Calu3 (cell line): ENCODE measurements at places on chromosomes 1 and 21. TPM values are rescaled to one million over a fixed set of nuclear protein-coding genes. Genes with fewer than 3 reads are reported as not detected.

GRCh38 chr21:14241297-14241696 is 25.3 kb downstream of the RBM11 start:
- no peak overlapping the region for H3K27ac ChIP-seq
- H3K27me3 ChIP-seq: no peaks in the 10 kb centered on the region
- no peaks in the 10 kb centered on the region for H3K4me1 ChIP-seq
- H3K4me3 ChIP-seq: no peak overlapping the region
- H3K36me3 ChIP-seq: no peaks in the 10 kb centered on the region

- H3K36me3 ChIP-seq: no peaks in the 10 kb centered on the region
- DNase-seq: peak; percentile 24
- no peaks in the 10 kb centered on the region for H3K4me1 ChIP-seq
- no peaks in the 10 kb centered on the region for H3K27me3 ChIP-seq
These were observed 152.8 kb downstream of the PPP1R12B start for GRCh38 chr1:202501281-202501680.

- H3K27me3 ChIP-seq: no peaks in the 10 kb centered on the region
- no peak overlapping the region for H3K27ac ChIP-seq
- H3K4me1 ChIP-seq: no peaks in the 10 kb centered on the region
- DNase-seq: no peak
These were observed 170.7 kb downstream of the DHRS3 start for GRCh38 chr1:12447307-12447706.

- peaks cover 24% of the 10 kb centered on the region for H3K4me1 ChIP-seq
- peak overlapping the region; percentile 78 for H3K4me3 ChIP-seq
- peak overlapping the region; percentile 96 for H3K27ac ChIP-seq
- DNase-seq: peak; percentile 82
- H3K27me3 ChIP-seq: no peaks in the 10 kb centered on the region
These were observed 8.3 kb downstream of the CDKN2C start for GRCh38 chr1:50978144-50978851.

GRCh38 chr21:40060083-40060677 is 192.9 kb downstream of the PCP4 start:
- no peaks in the 10 kb centered on the region for H3K36me3 ChIP-seq
- H3K4me3 ChIP-seq: no peak overlapping the region
- H3K4me1 ChIP-seq: no peaks in the 10 kb centered on the region
- no peak for DNase-seq
- no peaks in the 10 kb centered on the region for H3K27me3 ChIP-seq

GRCh38 chr1:63523738-63524137 is 413 bp downstream of the EFCAB7 start:
- H3K36me3 ChIP-seq: peaks cover 22% of the 10 kb centered on the region
- DNase-seq: no peak
- H3K4me3 ChIP-seq: peak overlapping the region; percentile 94
- peaks cover 16% of the 10 kb centered on the region for H3K4me1 ChIP-seq
- peak overlapping the region; percentile 91 for H3K27ac ChIP-seq

DNA sequence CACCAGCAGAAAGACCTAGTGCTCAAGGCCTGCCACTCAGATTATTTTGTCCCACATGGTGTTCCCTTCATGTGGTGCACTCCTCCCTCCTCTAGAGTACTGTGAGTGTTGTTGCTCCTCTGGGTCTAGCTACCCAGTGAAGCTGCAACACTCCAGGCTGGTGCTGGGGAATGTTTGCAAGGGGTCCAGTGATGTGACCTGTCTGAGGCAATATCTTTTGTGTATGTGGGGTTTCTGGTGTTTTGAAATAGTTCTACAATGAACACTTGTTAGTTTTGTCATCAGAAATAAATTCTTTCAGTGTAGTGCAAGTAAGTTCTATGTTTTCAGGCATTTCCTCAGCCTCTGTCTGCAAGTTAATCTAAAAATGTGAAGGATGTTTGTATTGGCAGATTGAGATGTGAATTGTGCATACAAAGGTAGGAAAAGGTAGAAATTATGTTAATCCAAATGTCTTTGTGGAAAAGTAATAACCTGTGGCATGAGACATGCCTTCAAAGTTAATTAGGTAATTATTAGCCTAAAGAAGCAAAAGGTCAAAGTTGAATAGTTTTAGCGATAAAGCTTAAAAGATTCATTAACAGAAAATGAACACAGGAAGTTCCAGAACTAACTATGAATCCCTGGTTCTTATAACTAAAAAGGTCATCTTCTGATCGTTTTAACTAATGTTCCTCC is 616.8 kb downstream of the LTN1 start:
- H3K36me3 ChIP-seq: no peaks in the 10 kb centered on the region
- peaks cover 29% of the 10 kb centered on the region for H3K4me1 ChIP-seq
- H3K4me3 ChIP-seq: no peak overlapping the region
- no peaks in the 10 kb centered on the region for H3K27me3 ChIP-seq

DNA sequence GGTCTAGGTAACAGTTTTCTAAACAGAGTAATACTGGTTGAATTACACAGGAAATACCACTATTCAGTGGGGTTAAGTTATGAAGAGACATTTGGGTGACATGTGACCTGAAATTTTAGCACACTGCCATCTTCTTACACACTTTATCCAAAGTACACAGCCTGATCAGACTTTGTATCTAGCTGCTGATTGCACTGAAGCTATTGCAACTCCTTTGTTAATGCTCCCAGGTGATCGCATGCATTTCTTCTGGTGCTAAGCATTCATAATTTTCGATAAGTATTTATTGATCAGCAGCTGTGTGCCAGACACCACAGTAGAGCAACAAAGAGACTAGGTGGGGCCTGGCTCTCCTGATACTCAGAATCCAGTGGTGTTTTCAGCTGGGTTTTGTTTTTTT is 52.4 kb downstream of the AK4 start:
- H3K4me3 ChIP-seq: no peak overlapping the region
- no peak overlapping the region for H3K27ac ChIP-seq
- DNase-seq: no peak
- H3K36me3 ChIP-seq: no peaks in the 10 kb centered on the region

GRCh38 chr1:103516693-103517092 is 8.8 kb upstream of the RNPC3 start:
- no peak overlapping the region for H3K4me3 ChIP-seq
- no peak for DNase-seq
- H3K27ac ChIP-seq: no peak overlapping the region
- no peaks in the 10 kb centered on the region for H3K36me3 ChIP-seq
- H3K4me1 ChIP-seq: no peaks in the 10 kb centered on the region
- H3K27me3 ChIP-seq: no peaks in the 10 kb centered on the region

GRCh38 chr21:42148584-42148983 is 70.4 kb upstream of the ABCG1 start:
- DNase-seq: no peak
- H3K27ac ChIP-seq: no peak overlapping the region
- no peaks in the 10 kb centered on the region for H3K4me1 ChIP-seq

GRCh38 chr1:152347116-152347728 is 12.6 kb downstream of the FLG2 start:
- peak; percentile 75 for DNase-seq
- no peak overlapping the region for H3K4me3 ChIP-seq
- no peaks in the 10 kb centered on the region for H3K4me1 ChIP-seq

GRCh38 chr21:27536319-27536718 is 569.4 kb upstream of the ADAMTS5 start:
- no peak overlapping the region for H3K4me3 ChIP-seq
- DNase-seq: no peak
- H3K4me1 ChIP-seq: peaks cover 32% of the 10 kb centered on the region
- H3K27ac ChIP-seq: peak overlapping the region; percentile 33
- peaks cover 4% of the 10 kb centered on the region for H3K36me3 ChIP-seq

- peaks cover 53% of the 10 kb centered on the region for H3K36me3 ChIP-seq
- peaks cover 18% of the 10 kb centered on the region for H3K4me1 ChIP-seq
- peak overlapping the region; percentile 73 for H3K4me3 ChIP-seq
- no peaks in the 10 kb centered on the region for H3K27me3 ChIP-seq
These were observed 2.0 kb downstream of the AGRN start for GRCh38 chr1:1021920-1022259.

DNA sequence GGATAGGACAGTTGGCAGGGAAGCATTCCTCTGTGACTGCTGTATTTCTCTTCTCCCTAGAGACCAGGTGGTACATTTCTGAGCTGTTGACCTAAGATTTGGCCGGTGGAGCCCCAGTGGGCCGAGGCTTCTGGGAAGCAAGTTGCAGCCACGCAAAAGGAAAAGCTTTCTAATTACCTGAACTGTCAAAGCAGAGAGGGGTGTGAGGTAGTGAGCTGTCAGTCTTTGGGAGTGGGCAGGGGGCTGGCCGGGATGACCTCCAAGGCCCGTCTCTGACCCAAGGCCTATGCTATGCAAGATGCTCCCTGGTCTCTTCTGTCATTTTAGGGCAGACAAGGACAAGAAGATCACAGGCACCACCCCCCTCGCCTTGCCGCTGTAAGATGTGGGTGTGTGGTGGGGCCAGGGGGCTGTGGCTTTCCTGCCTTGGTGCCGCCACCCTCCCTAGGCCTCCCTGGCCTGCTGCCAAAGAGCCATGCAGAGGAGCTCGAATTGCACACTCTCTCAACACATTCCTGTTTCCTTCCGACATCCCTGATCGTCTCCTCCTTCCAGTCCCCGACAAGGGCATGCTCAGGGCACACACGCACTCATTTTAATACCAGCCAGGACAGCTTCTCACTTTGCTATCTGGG is 7.7 kb downstream of the PADI1 start:
- no peak overlapping the region for H3K4me3 ChIP-seq
- DNase-seq: peak; percentile 72
- no peaks in the 10 kb centered on the region for H3K27me3 ChIP-seq
- peak overlapping the region; percentile 74 for H3K27ac ChIP-seq
- H3K36me3 ChIP-seq: peaks cover 18% of the 10 kb centered on the region
- peaks cover 59% of the 10 kb centered on the region for H3K4me1 ChIP-seq

DNA sequence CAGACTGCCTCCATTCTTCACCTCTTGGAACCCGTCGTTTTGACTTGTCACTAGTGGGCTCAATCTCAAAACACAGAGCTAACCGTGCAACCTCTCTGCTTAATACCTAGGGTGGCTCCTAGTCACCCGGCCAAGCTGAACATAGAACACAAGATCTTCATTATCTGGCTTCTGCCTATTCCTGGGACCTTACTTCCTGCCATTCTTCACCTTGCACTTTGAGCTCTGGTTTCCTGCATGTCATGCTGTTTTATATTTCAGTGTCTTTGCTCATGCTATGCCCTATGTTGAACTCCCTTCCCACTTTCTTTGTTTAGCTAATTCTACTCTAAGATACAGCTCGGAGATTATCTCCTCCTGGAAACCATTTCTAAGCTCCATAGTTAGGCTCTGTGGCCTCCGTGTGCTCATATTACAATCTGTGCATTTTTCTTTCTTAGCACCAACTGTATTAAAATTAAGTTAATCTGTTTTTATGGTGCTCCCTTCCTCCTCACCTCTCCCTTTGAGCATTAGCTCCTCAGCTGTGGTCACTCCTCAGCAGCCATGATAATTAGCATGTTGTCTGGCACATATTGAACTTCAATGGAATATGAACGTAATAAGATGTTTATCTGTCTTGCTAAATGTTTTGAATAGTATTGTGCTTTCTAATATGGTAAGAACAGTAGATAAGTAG is 13.1 kb downstream of the GPSM2 start:
- no peak overlapping the region for H3K4me3 ChIP-seq
- no peak overlapping the region for H3K27ac ChIP-seq
- no peaks in the 10 kb centered on the region for H3K36me3 ChIP-seq
- no peaks in the 10 kb centered on the region for H3K27me3 ChIP-seq

- no peak overlapping the region for H3K4me3 ChIP-seq
- no peak overlapping the region for H3K27ac ChIP-seq
- H3K36me3 ChIP-seq: no peaks in the 10 kb centered on the region
These were observed 419.3 kb downstream of the KCTD3 start for GRCh38 chr1:215986401-215986800.

- H3K36me3 ChIP-seq: no peaks in the 10 kb centered on the region
- no peak for DNase-seq
- no peaks in the 10 kb centered on the region for H3K4me1 ChIP-seq
- no peak overlapping the region for H3K4me3 ChIP-seq
- peaks cover 76% of the 10 kb centered on the region for H3K27me3 ChIP-seq
- H3K27ac ChIP-seq: no peak overlapping the region
These were observed 95.0 kb upstream of the COL6A1 start for GRCh38 chr21:45886610-45887026.

DNA sequence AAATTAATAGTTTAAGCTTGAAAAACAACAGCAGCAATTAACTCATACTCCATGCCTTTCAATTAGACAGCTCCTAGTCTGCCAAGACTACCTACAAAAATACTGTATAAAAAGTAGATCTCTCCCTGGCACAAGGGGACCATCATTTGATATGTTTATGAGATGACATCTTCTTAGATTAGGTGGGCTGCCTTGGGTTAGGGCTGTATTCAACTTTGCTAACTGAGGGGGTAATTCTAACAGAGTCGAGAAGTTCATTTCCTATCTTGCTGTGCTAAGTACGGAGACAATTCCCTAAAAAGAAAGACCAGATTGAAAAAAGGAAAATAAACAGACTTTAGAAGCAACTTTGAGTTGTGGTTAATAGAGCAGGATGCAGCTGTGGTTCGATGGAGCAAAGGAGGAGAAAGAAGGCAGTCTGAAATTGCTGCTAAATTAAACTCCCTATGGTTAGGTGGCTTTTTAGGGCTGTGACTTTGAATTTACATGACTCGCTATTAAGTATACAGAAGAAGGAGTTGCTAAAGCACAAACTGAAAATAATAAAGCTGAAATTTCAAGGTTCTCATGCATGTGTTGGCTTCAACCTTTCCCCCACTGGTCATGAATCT is 75.4 kb downstream of the CDC7 start:
- H3K4me3 ChIP-seq: no peak overlapping the region
- no peaks in the 10 kb centered on the region for H3K27me3 ChIP-seq
- H3K27ac ChIP-seq: no peak overlapping the region
- DNase-seq: no peak
- H3K4me1 ChIP-seq: no peaks in the 10 kb centered on the region

DNA sequence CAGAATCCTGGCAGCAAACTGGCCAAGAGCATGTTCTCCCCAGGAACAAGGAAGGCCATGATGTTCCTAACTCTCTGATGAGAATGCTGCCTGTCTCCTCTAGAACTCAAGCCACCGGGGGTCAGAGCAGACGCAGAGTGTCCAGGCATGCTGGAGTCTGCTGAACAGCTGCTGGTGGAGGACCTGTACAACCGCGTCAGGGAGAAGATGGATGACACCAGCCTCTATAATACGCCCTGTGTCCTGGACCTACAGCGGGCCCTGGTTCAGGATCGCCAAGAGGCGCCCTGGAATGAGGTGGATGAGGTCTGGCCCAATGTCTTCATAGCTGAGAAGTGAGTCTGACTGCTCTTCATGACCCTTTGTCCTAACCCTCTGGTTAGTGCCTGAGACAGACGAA is 23.4 kb downstream of the STYXL2 start:
- H3K4me3 ChIP-seq: no peak overlapping the region
- H3K36me3 ChIP-seq: peaks cover 6% of the 10 kb centered on the region
- H3K4me1 ChIP-seq: peaks cover 24% of the 10 kb centered on the region
- H3K27me3 ChIP-seq: peaks cover 12% of the 10 kb centered on the region

The TFF2 gene
- total RNA-seq: 0.59 TPM in 1 of 2 replicates, not detected in the other

The LRRC38 gene
- total RNA-seq: not detected in 2 replicates

The GNG4 gene
- 11.6 and 18.4 TPM in 2 replicates for total RNA-seq

The EPS8L3 gene
- total RNA-seq: 46.6 and 68.6 TPM in 2 replicates

The MSH4 gene
- 0.54 and 0.83 TPM in 2 replicates for total RNA-seq

The IRF6 gene
- 44.1 and 51.2 TPM in 2 replicates for total RNA-seq

The S100A2 gene
- 11.1 and 14.1 TPM in 2 replicates for total RNA-seq

The ATXN7L2 gene
- 4.3 and 4.5 TPM in 2 replicates for total RNA-seq

The ARHGEF11 gene
- total RNA-seq: 44.1 and 46.6 TPM in 2 replicates

The OPTC gene
- not detected in 2 replicates for total RNA-seq
